ENCODE measurements at places on chromosomes 12 and 14.
A peak's percentile ranks its signal among the peaks of the same experiment; 100 is the strongest.

DNA sequence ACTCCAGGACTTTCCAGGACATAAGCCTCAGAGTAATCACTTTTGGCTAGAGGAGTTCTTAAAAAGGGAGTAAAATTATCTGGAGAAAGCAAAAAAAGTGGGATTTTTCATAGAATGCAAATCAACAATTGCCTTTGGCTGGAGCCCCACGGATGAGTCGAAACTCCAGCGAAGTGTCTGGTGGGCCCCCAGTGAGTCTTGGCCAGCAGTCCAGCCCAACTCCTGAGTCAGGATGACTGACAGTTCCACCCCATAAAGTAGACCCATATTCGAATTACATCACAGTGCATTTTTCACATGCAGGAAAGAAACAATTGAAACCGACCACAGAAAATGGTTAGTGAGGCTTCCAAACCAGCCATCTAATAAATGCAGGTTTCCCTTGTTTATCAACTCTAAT is 265.7 kb downstream of the BCL11B start:
- no peak for DNase-seq

DNA sequence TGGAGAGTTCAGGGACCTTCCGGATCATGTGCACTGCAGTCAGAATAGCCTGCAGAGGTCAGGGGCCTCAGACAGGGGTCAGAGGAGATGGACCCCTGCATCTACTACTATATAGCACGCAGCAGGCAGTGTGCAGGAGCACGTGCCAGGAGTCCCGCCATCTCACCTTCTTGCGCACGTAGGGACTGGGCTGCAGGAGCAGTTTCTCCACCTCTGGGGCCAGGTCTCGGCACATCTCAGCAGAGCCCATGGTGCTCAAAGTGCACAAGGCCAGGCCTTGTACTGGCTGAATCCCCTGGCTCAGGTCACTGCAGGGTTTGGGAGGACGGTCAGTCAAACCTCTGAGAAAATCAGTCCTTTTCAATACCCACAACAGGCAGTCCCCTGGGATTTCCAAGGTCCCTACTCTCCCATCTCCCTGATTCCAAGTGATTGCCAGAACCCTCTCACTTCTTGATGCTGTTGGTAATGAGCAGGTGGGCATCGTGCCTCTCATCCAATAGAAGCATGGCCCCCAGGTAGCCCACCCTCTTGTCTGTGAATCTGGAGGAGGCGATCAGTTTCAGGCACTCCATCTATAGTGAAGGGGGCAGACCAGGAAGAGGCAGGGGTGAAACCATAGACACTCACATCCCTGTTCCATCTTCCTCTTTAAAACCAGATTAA is 1.3 kb downstream of the AP1G2 start:
- DNase-seq = no peak

DNA sequence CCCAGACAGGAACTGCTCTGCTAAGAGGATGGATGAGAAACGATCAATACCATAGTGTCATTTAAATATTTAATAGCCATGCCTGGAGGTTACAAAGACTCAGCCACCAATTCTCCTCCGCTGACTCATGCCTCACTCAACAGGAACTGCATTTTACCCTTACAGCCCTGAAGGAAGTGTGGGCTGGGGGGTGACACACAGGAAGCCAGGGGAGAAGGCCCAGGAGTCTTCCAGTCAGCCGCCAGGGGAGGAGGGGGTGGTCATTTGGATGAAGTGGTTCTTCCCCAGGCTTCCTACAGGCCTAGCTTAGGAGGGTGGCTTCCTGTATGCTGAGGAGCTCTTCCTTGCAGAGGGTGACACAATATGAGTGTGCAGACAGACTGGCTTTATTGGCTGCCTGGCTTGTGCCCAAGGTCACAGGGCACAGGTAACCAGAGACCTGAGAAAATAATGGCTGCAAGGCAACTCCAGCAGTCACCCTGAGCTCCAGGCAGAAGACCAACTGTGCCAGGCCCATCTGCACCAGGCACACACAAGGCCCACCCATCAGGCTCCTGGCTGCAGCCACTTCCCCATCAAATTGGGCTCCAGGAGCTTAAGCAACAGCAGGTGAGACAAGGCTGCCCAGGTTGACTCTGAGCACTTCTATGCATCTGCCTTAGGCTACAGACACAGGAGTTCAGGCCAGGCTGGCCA is 30.6 kb upstream of the RPLP0 start:
- DNase-seq = peak; percentile 77

DNA sequence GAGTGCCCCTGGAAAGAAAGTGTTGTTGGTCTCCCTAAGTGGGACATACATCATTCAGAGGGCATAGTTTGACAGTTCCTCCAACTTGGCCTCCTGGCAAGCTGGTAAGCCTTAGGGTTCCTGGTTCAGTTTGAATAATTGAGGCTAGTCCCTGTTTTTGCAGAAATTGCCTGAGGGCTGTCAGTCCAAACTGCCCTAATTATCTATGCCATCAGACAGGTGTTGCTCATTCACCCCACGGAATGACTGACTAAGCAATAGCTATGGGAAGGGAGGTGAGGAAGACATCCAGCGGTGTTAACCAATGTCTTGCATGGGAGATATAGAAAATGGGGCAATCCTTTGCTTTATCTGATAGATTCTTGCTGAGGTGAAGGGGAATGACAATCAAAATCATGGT is 37.6 kb downstream of the SPTSSA start:
- DNase-seq = no peak

DNA sequence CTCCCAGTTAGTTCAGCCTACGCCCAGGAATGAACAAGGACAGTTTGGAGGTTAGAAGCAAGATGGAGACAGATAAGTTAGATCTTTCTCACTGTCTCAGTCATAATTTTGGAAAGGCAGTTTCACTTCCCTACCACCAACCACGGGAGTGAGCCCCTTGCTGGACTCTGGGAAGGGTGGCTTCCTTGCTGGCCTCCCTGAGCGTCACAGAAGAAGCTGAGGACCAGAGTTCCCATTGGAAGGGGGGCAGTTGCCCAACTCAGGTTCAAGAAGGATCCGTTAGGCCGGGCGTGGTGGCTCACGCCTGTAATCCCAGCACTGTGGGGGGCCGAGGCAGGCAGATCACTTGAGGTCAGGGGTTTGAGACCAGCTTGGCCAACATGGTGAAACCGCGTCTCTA is 106.2 kb upstream of the MAX start:
- no peak for DNase-seq

DNA sequence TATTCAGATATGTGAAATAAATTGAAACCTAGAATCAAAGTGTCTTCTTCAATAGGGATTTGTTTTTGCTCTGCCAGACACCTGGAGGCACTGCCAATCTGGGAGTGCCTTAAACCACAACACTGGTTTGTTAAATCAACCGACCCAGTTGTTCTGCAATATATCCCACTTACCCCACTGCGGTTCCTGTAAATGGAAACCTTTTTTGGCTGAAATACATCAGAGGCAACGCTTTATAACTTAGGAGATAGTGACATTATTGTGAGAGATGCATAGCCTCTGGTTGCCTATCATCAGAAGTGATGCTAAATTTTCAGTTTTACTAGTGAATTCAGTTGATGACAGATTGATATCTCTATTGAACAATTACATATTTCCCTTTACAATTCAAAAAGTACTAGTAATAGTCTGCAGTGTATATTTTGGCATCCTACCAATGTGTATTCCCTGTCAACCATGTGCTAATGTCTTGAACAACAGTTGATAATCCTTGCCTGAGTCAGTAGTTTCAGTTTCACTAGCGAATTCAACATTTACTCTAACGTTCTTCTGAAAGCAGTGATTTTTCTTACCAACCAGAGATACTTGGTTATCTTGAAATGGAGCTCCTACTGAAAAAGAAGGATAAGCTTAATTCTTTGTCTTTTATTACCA is 30.5 kb downstream of the PPP2R5C start:
- no peak for DNase-seq

DNA sequence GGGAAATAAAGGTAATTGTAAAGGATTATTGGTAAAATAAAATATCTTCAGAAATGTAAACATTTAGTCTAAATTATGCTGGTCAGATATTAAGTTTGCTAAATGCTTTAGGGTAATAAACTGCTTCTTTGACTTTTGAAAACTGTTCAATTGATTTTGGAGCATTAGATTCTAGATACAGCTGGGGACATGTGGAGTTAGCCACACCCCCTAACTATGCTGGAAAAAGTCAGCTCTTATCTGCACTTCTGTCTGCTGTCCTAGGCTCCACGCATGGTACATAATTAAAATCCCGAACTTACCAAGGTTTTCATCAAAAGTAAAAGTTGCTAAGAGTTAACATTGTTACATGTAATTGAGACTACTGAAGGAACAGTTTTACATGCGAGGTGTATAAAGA is 78.8 kb downstream of the ITPR2 start:
- DNase-seq = no peak

GRCh38 chr14:89903340-89903952 is 51.1 kb downstream of the EFCAB11 start:
- no peak for DNase-seq

DNA sequence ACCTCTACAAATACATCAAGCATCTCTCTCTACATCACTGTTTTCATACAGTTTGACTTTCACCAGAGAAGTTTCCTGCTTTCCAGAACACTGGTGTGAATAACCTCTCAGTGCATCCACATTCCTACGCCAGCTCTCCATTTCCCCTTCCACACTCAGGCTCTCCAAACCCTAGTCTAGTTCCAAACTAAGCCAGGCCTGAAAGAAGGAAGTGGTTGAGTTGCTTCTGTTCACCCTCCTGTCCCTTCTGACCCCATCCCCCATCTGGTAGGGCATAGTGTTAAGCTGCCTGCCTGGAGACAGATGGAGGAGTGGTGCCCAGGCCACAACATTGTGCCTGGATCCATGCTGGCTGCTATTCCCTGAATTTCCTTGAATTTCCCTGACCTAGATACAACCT is 132.4 kb downstream of the GPR65 start:
- no peak for DNase-seq

- DNase-seq = no peak
Observed at GRCh38 chr12:5923043-5923605, 21.9 kb downstream of the ANO2 start.

DNA sequence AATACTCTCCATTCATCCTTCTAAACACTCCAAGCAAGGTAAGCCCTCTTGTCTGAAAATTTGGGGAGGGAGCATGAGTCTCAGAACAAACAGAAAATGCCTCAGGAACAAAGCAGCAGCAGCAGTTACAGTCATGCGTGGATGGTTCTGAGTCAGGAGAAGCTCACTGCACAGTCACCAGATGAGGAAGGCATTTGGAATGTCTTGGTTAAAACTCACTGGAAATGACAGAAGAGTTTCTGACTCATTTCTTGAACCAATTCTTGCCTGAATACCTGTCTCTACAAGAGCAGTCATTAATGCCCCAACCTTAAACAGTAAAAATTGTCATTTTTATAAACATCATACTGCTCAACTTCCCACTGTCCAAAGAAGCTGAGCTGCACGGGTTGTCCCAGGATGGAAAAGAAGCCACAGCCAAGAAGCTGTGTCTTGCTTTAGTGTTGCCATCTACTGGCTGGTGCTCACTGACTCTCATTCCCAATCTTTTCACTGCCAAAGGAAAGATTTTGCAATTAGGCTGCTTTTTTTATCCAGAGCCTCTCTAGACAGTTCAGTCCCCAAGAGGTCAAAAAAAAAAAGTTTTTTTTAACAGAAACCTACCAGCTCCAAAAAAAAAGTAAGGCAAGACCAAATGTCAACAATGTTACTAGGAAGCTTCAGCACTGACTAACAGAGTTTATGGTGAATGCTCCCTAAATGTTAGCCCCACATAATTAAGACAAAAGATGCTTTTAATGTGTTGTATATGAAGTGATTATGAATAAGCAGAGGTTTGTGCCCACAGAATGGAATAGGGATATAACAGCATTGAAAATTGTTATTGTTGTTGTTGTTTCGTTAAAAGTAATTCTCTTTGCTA is 40.4 kb downstream of the KICS2 start:
- no peak for DNase-seq

DNA sequence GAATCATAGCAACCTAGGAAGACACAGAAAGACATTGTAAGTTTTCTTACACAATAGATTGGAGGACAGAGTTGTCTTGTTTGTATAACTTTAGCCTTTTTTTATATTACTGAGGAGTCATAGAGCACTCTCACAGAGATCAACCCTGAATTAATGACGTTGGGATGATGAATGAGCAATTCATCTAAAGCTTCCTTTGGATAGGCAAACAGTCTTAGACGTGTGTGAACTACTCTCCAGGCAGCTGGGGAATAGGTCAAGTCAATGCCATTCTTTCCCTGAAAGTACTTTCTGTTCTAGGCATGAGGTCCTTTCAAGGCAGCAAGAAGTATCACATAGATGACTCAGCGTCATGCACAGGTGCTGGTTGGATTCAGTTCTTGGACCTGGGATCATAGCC is 369.1 kb upstream of the NOVA1 start:
- no peak for DNase-seq

GRCh38 chr12:7144414-7145120 is 14.4 kb downstream of the CLSTN3 start:
- DNase-seq = no peak

- peak; percentile 0 for DNase-seq
Observed at GRCh38 chr14:78164226-78164853, 5.8 kb upstream of the NRXN3 start.

GRCh38 chr12:6914947-6915788 is 788 bp downstream of the ENO2 start:
- no peak for DNase-seq

DNA sequence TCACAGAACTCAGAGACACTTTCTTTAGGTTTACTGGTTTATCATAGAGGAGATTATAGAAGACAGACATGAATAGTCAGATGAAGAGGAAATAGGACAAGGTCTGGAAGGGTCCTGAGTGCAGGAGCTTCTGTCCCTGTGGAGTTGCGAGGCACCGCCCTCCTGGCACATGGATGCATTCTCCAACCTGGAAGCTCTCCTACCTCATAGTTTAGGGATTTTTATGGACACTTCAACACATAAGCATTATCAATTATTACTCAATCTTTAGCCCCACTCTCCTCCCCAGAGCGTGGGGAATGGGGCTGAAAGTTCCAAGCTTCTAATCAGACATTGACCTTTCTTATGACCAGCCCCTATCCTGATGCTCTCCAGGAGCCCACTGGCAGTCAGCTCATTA is 12.6 kb upstream of the KRT7 start:
- no peak for DNase-seq

DNA sequence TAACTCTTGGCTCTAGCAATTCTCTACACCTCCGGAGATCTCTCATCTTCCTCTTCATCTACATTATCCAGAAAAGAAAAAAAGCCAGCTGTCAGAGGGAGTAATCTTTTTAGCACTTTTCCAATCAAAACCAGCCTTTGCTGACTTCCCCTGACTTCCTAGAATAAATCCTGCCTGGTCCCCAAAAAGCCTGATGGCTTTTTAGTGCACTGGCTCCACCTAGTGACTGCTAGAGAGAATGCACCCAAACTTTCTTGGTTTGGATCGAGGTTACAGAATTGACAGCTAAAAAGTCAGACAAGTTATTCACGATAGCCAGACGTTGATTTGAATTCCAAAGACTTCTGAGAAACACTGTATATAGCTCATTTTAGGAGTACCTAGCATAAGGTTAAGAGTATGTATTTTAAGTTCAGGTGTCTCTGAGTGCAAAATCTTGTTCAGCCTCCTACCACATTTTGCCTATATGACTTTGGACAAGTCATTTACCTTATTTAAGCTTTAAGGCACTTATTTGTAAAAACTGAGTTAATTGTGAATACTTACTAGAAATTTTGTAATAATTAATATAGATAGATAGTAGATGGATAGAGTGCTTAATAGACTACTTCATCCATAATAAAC is 185.7 kb upstream of the GRIN2B start:
- peak; percentile 3 for DNase-seq
